ENCODE measurements at places on chromosomes 6 and 20.
A peak's percentile ranks its signal among the peaks of the same experiment; 100 is the strongest.

GRCh38 chr6:80388507-80388906 lies 282.0 kb downstream of the BCKDHB start:
- H3K4me3 ChIP-seq: no peak overlapping the region
- H3K36me3 ChIP-seq: no peaks in the 10 kb centered on the region
- no peak overlapping the region for H3K27ac ChIP-seq
- no peak for DNase-seq
- H3K27me3 ChIP-seq: no peaks in the 10 kb centered on the region

GRCh38 chr6:56652994-56653393 lies 10.3 kb upstream of the DST start:
- H3K36me3 ChIP-seq: no peaks in the 10 kb centered on the region
- no peaks in the 10 kb centered on the region for H3K27me3 ChIP-seq
- H3K4me3 ChIP-seq: no peak overlapping the region
- DNase-seq: no peak

- peaks cover 22% of the 10 kb centered on the region for H3K36me3 ChIP-seq
- no peak overlapping the region for H3K4me3 ChIP-seq
- no peak overlapping the region for H3K27ac ChIP-seq
- H3K4me1 ChIP-seq: no peaks in the 10 kb centered on the region
- H3K27me3 ChIP-seq: no peaks in the 10 kb centered on the region
- peak; percentile 19 for DNase-seq
Observed at GRCh38 chr6:111361648-111362047, 121.4 kb downstream of the REV3L start.

DNA sequence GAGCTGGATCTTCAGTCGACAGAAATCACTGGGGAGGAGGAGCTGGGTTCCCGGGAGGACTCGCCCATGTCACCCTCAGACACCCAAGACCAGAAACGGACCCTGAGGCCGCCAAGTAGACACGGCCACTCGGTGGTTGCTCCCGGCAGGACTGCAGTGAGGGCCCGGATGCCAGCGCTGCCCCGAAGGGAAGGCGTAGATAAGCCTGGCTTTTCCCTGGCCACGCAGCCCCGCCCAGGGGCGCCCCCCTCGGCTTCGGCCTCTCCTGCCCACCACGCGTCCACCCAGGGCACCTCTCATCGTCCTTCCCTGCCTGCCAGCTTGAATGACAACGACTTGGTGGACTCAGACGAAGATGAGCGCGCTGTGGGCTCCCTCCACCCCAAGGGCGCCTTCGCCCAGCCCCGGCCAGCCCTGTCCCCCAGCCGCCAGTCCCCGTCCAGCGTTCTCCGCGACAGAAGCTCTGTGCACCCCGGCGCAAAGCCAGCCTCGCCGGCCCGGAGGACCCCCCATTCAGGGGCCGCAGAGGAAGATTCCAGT lies 63.0 kb downstream of the FNDC1 start:
- no peaks in the 10 kb centered on the region for H3K36me3 ChIP-seq
- H3K27me3 ChIP-seq: peaks cover 45% of the 10 kb centered on the region
- H3K4me3 ChIP-seq: no peak overlapping the region

DNA sequence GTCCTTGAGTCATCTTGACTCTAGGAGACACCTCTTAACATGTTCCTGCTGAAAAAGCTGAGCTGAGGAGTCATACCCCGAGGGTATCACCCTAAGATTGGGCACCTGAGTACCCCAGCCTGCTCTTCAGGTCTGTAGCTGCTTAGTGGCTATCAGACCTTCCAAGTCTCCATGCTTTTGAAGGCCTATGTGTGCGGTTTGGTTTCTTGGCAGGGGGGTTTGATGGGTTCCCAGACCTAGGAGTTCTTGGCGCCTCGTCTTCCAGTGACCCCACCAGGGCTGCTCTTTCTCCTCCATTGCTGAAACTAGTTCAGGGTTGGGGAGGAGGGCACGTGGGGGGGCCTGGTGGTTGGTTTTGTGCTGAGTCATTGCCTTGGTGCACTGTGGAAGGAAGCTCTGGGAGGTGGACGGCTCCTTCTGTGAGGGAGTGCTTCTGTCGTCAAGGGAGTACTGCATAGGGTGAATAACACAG lies 20.1 kb downstream of the IGF2R start:
- peak overlapping the region; percentile 19 for H3K27ac ChIP-seq
- no peaks in the 10 kb centered on the region for H3K27me3 ChIP-seq
- no peak overlapping the region for H3K4me3 ChIP-seq
- peaks cover 22% of the 10 kb centered on the region for H3K36me3 ChIP-seq

- no peak overlapping the region for H3K4me3 ChIP-seq
- no peaks in the 10 kb centered on the region for H3K4me1 ChIP-seq
- H3K27ac ChIP-seq: no peak overlapping the region
- H3K36me3 ChIP-seq: no peaks in the 10 kb centered on the region
- DNase-seq: no peak
Observed at GRCh38 chr6:101393829-101394251, 332 bp downstream of the GRIK2 start.

DNA sequence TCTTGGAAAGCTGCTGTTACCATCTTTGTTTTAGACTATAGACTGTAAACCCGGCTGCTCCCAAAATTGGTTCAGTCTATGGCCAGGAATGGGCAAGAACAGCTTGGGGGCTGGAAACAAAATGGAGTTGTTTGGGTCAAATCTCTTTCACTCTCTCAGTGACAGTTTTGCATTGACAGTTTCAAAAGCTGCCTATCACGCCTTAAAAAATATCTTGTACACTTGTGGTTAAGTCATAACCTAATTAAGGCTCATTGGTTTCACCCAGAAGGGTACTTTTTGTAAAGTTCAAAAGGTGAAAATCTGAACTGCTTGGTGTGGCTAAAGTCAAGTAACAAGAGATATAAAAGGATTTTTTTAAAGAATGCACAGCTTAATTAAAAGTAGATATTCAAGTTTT lies 76.1 kb upstream of the PRL start:
- H3K4me1 ChIP-seq: peaks cover under 1% of the 10 kb centered on the region
- no peak overlapping the region for H3K27ac ChIP-seq
- DNase-seq: no peak
- H3K4me3 ChIP-seq: no peak overlapping the region
- H3K36me3 ChIP-seq: no peaks in the 10 kb centered on the region

- H3K36me3 ChIP-seq: no peaks in the 10 kb centered on the region
- peak; percentile 66 for DNase-seq
- H3K27ac ChIP-seq: peak overlapping the region; percentile 54
- peak overlapping the region; percentile 91 for H3K4me3 ChIP-seq
- peaks cover 17% of the 10 kb centered on the region for H3K4me1 ChIP-seq
Observed at GRCh38 chr6:27518881-27519795, 46.2 kb upstream of the ZNF184 start.

DNA sequence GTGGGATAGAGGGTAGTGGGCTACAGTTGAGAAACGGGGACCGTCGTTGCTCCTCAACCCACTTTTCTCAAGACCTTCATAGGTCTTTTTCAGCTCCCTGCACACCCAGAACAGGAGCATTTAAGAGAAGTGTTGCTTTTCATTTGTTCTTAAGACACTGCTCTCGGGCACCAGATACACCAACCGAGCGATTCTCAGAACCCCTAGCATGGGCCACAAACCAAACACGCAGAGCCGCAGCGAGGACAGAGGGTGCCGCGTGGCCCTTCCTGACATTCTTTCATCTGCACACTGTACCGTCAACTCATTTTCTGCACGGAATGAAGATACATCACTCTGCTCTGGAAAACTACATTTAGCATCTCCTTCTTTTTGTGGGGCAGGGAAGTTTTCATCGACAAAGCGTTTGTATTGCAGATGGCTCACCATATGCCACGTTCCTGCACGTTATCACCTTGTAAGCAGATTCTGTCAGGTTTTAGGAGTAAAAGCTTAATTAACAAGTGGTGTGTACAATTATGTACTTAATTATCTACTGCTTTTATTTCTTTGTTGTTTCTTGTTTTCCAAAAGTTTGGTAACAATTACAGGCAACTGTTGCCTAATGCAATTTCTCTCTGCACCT lies 70.4 kb upstream of the MLN start:
- H3K36me3 ChIP-seq: no peaks in the 10 kb centered on the region
- H3K4me3 ChIP-seq: no peak overlapping the region
- no peaks in the 10 kb centered on the region for H3K27me3 ChIP-seq
- no peak overlapping the region for H3K27ac ChIP-seq

- no peaks in the 10 kb centered on the region for H3K4me1 ChIP-seq
- DNase-seq: no peak
- no peaks in the 10 kb centered on the region for H3K27me3 ChIP-seq
- H3K4me3 ChIP-seq: no peak overlapping the region
Observed at GRCh38 chr20:57317316-57317788, 12.3 kb upstream of the SPO11 start.

- H3K4me1 ChIP-seq: peaks cover 5% of the 10 kb centered on the region
- no peaks in the 10 kb centered on the region for H3K36me3 ChIP-seq
- no peak overlapping the region for H3K4me3 ChIP-seq
- H3K27me3 ChIP-seq: no peaks in the 10 kb centered on the region
Observed at GRCh38 chr6:157999168-158000051, 17.7 kb downstream of the SYNJ2 start.

DNA sequence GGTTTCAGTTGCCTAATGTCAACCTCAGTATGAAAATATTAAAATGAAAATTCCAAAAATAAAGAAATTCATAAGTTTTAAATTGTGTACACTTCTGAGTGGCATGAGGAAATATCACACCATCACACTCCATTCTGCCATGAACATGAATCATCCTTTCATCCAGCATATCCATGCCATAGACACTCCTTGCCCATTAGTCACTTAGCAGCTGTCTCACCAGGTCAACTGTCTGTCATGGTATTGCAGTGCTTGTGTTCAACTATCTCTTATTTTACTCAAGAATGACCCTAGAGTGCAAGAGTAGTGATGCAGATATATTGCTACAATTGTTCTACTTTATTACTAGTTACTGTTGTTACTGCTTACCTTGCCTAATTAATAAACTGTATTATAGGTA lies 712.4 kb downstream of the EPHA7 start:
- no peak overlapping the region for H3K27ac ChIP-seq
- H3K4me1 ChIP-seq: no peaks in the 10 kb centered on the region
- no peak overlapping the region for H3K4me3 ChIP-seq
- no peak for DNase-seq

GRCh38 chr6:84645563-84646266 lies 118.7 kb downstream of the TBX18 start:
- no peak for DNase-seq
- H3K27ac ChIP-seq: no peak overlapping the region
- no peaks in the 10 kb centered on the region for H3K27me3 ChIP-seq
- peaks cover 11% of the 10 kb centered on the region for H3K4me1 ChIP-seq
- no peak overlapping the region for H3K4me3 ChIP-seq

- no peaks in the 10 kb centered on the region for H3K36me3 ChIP-seq
- no peak overlapping the region for H3K27ac ChIP-seq
- no peaks in the 10 kb centered on the region for H3K4me1 ChIP-seq
- no peak for DNase-seq
Observed at GRCh38 chr6:46530896-46531295, 39.6 kb upstream of the RCAN2 start.

DNA sequence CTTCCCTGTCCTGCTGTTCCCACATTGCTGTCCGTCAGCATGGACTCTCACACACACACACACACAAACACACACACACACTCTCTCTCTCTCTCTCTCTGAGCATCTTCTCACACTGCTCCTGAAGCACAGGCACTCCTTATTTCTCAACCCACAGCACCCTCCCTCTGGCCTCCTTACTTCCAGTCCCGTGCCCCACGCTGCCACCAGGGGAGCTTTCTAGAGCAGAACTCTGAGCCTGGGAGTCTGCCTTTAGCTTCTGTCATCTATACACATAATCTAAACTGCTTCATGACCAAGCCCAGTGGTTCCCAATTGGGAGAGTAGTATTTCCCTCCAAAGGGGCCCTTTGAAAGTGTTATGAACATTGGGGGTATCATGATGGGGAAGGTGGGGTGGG lies 29.1 kb downstream of the HECA start:
- no peaks in the 10 kb centered on the region for H3K27me3 ChIP-seq
- no peak for DNase-seq
- peak overlapping the region; percentile 48 for H3K27ac ChIP-seq
- peaks cover 48% of the 10 kb centered on the region for H3K36me3 ChIP-seq
- no peak overlapping the region for H3K4me3 ChIP-seq

- no peak for DNase-seq
- no peak overlapping the region for H3K4me3 ChIP-seq
- peaks cover 46% of the 10 kb centered on the region for H3K4me1 ChIP-seq
Observed at GRCh38 chr6:14950970-14951276, 294.9 kb upstream of the JARID2 start.

DNA sequence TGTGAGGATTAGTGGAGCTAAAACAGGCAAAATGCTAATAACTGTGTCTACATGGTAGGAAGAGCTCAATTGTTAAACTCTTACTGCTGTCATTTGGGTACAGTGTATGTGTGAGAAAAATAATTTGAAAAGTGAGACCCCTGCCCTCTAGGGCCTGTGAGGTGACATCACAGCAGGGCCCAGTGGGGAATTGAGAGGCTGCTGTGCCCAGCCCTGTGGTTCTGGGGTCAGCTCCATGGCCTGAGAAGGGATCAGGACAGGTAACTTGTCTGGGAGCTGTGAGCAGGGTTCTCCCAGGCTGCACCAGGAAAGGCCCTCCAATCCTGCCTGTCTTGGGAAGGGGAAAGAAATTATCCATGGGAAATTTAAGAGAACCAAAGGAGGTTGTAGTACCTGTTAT lies 1.3 kb downstream of the SIRPB1 start:
- H3K36me3 ChIP-seq: no peaks in the 10 kb centered on the region
- peak overlapping the region; percentile 91 for H3K27ac ChIP-seq
- peak overlapping the region; percentile 43 for H3K4me3 ChIP-seq
- DNase-seq: no peak
- H3K27me3 ChIP-seq: no peaks in the 10 kb centered on the region
- peaks cover 100% of the 10 kb centered on the region for H3K4me1 ChIP-seq

GRCh38 chr6:169170583-169170955 lies 83.1 kb downstream of the THBS2 start:
- no peak overlapping the region for H3K4me3 ChIP-seq
- no peaks in the 10 kb centered on the region for H3K27me3 ChIP-seq
- DNase-seq: no peak
- no peaks in the 10 kb centered on the region for H3K36me3 ChIP-seq
- no peaks in the 10 kb centered on the region for H3K4me1 ChIP-seq

DNA sequence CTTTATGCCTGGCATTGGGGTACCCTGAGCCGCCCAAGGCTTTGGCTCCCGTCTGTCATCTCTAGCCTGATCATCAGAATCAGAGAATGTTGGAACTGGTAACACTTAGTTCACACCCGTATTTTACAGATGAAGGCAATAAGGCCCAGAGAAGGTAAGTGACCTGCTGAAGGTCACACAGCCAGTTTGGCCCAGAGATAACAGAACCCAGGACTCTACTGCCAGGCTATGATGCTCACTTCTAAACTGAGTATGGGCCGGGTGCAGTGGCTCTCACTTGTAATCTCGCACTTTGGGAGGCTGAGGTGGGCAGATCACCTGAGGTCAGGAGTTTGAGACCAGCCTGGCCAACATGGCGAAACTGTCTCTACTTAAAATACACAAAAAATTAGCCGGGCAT lies 1.8 kb upstream of the TGM6 start:
- DNase-seq: no peak
- no peaks in the 10 kb centered on the region for H3K36me3 ChIP-seq
- peaks cover 2% of the 10 kb centered on the region for H3K27me3 ChIP-seq
- H3K27ac ChIP-seq: no peak overlapping the region
- no peak overlapping the region for H3K4me3 ChIP-seq

- H3K27ac ChIP-seq: no peak overlapping the region
- H3K36me3 ChIP-seq: no peaks in the 10 kb centered on the region
- peaks cover 35% of the 10 kb centered on the region for H3K4me1 ChIP-seq
- peaks cover 31% of the 10 kb centered on the region for H3K27me3 ChIP-seq
- H3K4me3 ChIP-seq: no peak overlapping the region
Observed at GRCh38 chr6:56244528-56245253, 2.7 kb downstream of the COL21A1 start.

Measured in CD14-positive monocyte (primary cell).